ENCODE measurements at places on chromosomes 5 and 9. TPM values are rescaled to one million over a fixed set of nuclear protein-coding genes. Genes with fewer than 3 reads are reported as not detected.

The SPINK6 gene
- not detected for total RNA-seq

The ARSI gene
- not detected for total RNA-seq

The PCDHGA8 gene
- not detected for total RNA-seq

The LMNB1 gene
- total RNA-seq = 291 TPM

DNA sequence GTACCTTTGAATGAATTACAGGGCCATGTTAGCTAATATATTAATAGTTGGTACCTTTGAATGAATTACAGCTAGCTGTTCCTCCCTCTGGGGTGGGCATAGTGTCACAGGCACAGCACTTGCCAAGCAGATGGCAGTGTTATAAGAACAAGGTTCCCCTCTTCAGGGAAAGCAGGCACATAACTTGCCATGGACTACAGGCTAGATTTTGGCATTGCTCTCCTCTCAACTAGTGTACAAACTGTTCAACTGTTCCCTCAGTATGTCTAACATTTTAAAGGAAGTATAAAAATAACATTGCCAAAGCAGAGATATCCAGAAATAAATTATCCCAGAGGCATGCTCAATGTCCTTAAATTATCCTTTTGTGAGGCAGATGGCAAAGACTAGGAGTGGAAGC, 33.7 kb downstream of the ABITRAM start:
- no peak overlapping the region for H3K4me3 ChIP-seq
- H3K36me3 ChIP-seq = peaks cover 13% of the 10 kb centered on the region
- no peak overlapping the region for H3K27ac ChIP-seq
- DNase-seq = no peak

- H3K4me3 ChIP-seq = no peak overlapping the region
- H3K36me3 ChIP-seq = no peaks in the 10 kb centered on the region
- no peaks in the 10 kb centered on the region for H3K4me1 ChIP-seq
- no peak for DNase-seq
- H3K27ac ChIP-seq = no peak overlapping the region
- H3K27me3 ChIP-seq = no peaks in the 10 kb centered on the region
Observed at GRCh38 chr9:118829334-118829733, 539.9 kb downstream of the BRINP1 start.

GRCh38 chr5:159331093-159331973, 1.0 kb upstream of the IL12B start:
- peak; percentile 83 for DNase-seq
- peak overlapping the region; percentile 65 for H3K27ac ChIP-seq
- peaks cover 30% of the 10 kb centered on the region for H3K27me3 ChIP-seq
- peaks cover 21% of the 10 kb centered on the region for H3K36me3 ChIP-seq

DNA sequence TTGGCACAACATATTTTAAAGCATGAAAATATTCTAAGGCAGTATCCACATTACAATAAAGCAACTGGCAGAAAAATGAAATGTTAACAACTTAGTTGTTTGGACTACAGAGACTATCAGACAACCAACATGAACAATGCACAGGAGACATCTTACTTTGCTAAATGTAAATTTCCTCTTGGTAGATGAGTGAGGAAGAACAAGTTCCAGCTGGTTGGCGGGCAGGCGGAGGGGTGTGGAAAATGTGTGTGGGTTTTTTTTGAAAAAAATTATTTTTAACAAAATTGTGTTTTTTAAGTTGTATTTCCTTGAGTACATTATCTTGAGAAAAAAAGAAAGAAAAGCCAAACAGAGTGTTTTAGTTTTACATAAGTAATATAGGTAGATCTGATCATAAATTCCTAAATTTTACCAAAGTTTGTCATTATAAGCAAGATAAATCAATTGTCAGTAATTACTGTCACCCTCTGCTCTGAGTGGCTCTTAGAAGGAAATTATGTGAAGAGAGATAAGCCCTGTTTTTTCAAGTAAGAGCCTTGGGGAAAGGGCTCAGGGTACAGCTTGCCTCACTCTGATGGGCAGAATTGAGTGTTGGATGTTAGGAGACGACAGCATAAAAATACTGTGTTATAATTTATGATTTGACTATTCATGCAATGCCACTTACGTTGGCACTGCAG, 42.5 kb downstream of the TMEM167A start:
- no peaks in the 10 kb centered on the region for H3K27me3 ChIP-seq
- no peaks in the 10 kb centered on the region for H3K36me3 ChIP-seq
- H3K4me3 ChIP-seq = no peak overlapping the region
- no peaks in the 10 kb centered on the region for H3K4me1 ChIP-seq

DNA sequence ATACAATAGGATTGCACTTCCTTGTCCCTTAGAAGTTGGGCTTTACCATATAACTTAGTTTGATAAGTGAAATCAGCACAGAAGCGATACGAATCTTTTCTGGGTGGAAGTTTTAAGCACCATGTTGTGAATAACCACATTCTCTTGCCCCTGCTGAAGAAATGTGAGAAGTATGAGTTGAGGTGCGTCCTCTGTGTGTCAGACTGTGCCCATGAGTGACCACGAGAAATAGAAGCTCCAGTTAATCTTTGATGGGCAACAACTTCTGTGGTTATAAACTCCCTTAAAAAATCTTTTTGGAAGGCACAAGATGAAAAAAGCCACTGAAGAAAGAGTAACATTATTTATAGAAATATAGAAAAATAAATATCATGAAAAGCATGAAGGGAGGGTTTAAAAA, 668.2 kb downstream of the DTWD2 start:
- no peak overlapping the region for H3K4me3 ChIP-seq
- DNase-seq = no peak
- no peaks in the 10 kb centered on the region for H3K36me3 ChIP-seq
- no peaks in the 10 kb centered on the region for H3K27me3 ChIP-seq
- H3K27ac ChIP-seq = no peak overlapping the region

- H3K4me1 ChIP-seq = no peaks in the 10 kb centered on the region
- no peak for DNase-seq
- no peak overlapping the region for H3K4me3 ChIP-seq
- H3K27ac ChIP-seq = no peak overlapping the region
Observed at GRCh38 chr5:87949676-87950631, 318.7 kb downstream of the TMEM161B start.

DNA sequence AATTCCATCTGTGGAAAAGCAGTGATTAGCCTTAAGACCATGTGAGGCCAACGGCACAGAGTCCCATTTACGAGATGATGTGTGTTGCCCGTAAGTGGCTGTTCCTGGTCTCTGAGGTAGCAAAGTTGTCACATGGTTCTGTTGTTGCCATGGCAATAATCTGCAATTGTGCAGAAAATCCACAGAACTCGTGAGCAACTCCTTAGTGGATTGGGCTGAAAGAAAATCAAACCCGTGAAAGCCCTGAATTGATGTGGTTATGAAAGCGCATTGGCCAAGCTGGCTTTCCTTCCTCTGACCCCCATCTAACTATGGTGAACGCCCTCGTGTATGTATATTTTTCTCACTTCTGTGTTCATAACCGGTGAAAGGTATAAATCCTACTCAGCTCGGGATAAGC, 614.7 kb downstream of the EBF1 start:
- H3K4me3 ChIP-seq = no peak overlapping the region
- no peak overlapping the region for H3K27ac ChIP-seq
- no peaks in the 10 kb centered on the region for H3K36me3 ChIP-seq
- DNase-seq = no peak

GRCh38 chr5:109230369-109230768, 179.4 kb downstream of the PJA2 start:
- H3K27ac ChIP-seq = no peak overlapping the region
- H3K4me1 ChIP-seq = no peaks in the 10 kb centered on the region
- H3K27me3 ChIP-seq = peaks cover 3% of the 10 kb centered on the region
- DNase-seq = no peak

- no peak overlapping the region for H3K27ac ChIP-seq
- no peak for DNase-seq
- no peak overlapping the region for H3K4me3 ChIP-seq
- H3K4me1 ChIP-seq = no peaks in the 10 kb centered on the region
Observed at GRCh38 chr9:117466111-117466510, 51.3 kb upstream of the ASTN2 start.

DNA sequence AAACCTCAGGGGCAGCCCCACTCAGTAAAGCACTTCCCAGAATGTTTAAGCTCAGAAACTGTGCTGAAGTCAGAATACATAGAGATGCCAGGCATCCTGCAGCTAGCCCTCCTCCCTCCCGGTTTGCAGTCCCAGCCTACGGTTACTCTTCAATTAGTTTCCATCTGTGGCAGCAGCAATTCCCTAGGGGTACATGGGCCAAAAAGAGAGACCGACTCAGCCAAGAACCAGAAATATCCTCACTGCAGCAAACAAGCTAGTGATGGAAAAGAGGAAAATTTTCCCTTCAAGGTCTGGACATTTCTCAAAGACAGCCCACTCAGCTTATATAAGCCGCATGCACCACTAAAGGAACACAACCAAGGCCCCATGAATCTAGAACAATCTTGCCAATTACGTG, 89.1 kb upstream of the PPP2R2B start:
- H3K27me3 ChIP-seq = no peaks in the 10 kb centered on the region
- no peak for DNase-seq
- no peaks in the 10 kb centered on the region for H3K36me3 ChIP-seq
- no peak overlapping the region for H3K27ac ChIP-seq
- H3K4me3 ChIP-seq = no peak overlapping the region
- no peaks in the 10 kb centered on the region for H3K4me1 ChIP-seq

DNA sequence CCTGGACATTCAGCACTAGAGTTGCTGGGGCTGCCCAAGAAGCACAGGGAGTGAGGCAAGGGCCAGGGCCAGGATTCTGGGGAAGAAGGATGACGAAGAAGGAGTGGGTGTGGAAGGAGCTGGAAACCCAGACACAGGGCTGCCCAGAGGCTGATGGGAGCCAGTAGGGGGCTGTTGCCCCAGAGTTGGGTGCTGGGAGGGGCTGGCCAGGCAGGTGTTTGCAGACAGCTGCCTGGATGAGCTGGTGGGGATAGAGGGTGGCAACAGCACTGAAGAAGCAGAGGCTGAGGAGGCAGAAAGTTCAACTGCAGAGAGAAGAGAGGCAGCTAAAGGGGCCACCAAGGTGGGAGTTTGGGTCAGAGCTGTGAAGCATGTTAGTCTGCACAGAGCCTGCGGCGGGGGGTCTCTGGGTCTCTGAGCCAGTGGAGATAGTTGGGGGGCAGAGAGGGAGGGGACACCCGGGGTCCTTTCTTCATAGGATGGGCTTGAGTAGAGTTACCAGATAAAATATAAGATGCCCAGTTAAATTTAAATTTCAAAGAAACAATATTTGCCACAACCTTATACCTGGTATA, 2.5 kb upstream of the AQP7 start:
- no peak overlapping the region for H3K27ac ChIP-seq
- H3K4me1 ChIP-seq = peaks cover 10% of the 10 kb centered on the region
- H3K36me3 ChIP-seq = no peaks in the 10 kb centered on the region
- H3K27me3 ChIP-seq = no peaks in the 10 kb centered on the region
- no peak for DNase-seq
- no peak overlapping the region for H3K4me3 ChIP-seq

GRCh38 chr5:81650987-81651386, 99.9 kb downstream of the SSBP2 start:
- no peaks in the 10 kb centered on the region for H3K27me3 ChIP-seq
- no peak overlapping the region for H3K27ac ChIP-seq
- no peak overlapping the region for H3K4me3 ChIP-seq
- no peak for DNase-seq
- peaks cover 3% of the 10 kb centered on the region for H3K4me1 ChIP-seq

DNA sequence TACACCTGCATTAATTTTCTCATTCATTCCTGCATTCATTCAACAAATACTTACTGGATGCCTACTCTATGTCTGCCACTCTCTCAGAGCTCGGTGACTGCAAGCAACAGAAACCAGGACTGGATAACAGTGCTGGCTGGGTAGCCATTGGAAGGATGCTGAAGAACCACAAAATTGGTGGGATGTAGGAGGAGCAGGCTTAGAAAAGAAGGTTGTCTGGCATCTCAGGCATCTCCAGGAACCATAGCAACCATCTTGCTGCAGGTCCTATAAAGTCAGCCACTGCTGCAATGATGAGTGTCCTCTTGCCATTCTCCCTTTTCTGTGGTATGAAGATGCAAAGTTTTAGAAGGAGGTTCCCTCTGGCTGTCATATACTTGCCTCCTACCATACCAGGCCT, 168.6 kb downstream of the FGF18 start:
- H3K4me3 ChIP-seq = no peak overlapping the region
- H3K27ac ChIP-seq = no peak overlapping the region
- no peaks in the 10 kb centered on the region for H3K36me3 ChIP-seq
- no peak for DNase-seq
- no peaks in the 10 kb centered on the region for H3K4me1 ChIP-seq

DNA sequence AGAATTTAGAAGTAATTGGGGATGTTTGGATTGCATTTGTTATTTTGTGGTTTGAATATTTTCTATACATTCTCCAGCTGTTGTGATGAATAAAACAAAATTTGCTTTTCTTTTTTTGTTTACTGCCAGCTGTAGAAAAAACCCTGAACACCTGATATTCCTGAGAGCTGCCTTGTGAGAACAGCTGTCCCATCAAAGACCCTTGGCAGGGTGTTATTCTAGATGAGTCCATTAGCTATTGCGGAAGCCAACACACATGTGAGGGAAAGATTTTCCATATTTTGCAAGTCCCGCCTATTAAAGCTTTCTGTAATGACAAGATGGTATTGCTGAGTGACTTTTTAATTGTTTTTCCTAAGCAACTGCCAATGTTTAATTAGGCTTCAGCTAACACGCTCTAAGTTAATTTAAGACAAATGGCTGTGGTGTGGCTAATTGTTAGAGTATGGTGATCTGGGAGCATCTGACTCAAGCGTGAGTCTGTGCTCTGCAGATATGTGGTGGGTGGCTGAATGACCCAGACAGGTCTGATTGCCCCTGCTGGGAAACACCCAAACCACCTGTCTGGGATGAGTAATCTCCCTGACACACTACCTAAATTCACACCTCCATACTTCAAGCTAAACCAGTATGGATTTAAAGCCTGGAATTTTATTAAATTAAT, 86.5 kb upstream of the PRLR start:
- no peak for DNase-seq
- peaks cover 8% of the 10 kb centered on the region for H3K4me1 ChIP-seq
- H3K4me3 ChIP-seq = no peak overlapping the region
- H3K27ac ChIP-seq = no peak overlapping the region
- no peaks in the 10 kb centered on the region for H3K27me3 ChIP-seq

GRCh38 chr5:135743705-135744411, 90.6 kb upstream of the SLC25A48 start:
- no peaks in the 10 kb centered on the region for H3K36me3 ChIP-seq
- no peak for DNase-seq
- H3K4me3 ChIP-seq = no peak overlapping the region
- no peak overlapping the region for H3K27ac ChIP-seq

DNA sequence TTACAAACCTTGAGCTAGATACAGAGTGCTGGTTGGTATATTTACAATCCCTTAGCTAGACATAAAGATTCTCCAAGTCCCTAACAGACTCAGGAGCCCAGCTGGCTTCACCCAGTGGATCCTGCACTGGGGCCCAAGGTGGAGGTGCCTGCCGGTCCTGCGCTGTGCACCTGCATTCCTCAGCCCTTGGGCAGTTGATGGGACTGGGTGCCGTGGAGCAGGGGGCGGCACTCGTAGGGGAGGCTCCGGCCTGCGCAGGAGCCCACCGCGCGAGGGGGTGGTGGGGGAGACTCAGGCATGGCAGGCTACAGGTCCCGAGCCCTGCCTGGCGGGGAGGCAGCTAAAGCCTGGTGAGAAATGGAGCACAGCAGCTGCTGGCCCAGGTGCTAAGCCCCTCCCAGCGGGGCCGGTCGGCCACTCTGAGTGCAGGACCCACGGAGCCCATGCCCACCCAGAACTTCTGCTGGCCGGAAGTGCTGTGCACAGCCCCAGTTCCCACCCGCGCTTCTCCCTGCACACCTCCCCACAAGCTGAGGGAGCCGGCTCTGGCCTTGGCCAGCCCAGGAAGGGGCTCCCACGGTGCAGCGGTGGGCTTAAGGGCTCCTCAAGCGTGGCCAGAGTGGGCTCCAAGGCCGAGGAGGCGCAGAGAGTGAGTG, 1464.7 kb downstream of the EFNA5 start:
- no peak overlapping the region for H3K27ac ChIP-seq
- no peak overlapping the region for H3K4me3 ChIP-seq
- no peak for DNase-seq

Measured in activated CD4-positive, alpha-beta memory T cell treated with anti-CD3 and anti-CD28 coated beads, Interleukin-2, amount 10 ng/mL, durations not matched to agents 7 days and 5 days (primary cell).